ENCODE measurements at places on chromosomes 5 and 9.

GRCh38 chr9:71648453-71648852 lies 119.9 kb downstream of the CEMIP2 start:
- no peak for DNase-seq

DNA sequence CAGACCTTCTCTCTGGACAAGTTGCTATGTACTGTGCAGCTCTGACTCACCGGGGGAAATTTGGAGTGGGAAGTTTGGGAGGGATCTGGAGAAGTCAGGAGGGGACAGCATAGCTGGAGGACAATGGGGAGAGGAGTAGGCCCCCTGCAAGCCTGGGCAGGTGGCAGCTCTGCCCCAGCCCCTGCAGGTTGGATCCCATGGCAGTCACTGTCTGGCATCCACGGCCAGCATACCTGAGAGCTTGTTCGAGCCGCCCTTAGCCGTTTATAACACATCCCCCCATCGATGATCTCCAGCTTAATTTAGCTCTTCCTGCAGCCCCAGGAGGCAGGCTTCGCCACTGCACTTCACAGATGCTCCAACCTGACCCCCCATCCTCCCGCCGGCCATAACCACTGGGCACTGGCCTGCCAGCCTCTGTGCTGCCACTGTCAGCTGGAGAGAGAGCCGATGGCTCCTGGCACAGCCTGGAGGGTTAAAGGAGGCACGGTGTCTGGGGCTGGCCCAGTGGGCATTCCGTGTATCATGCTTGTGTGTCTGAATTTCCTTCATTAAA lies 57.7 kb upstream of the RNU6ATAC start:
- no peak for DNase-seq

- DNase-seq, result no peak
Measured at GRCh38 chr5:115758356-115758755, 58.1 kb downstream of the CDO1 start.

DNA sequence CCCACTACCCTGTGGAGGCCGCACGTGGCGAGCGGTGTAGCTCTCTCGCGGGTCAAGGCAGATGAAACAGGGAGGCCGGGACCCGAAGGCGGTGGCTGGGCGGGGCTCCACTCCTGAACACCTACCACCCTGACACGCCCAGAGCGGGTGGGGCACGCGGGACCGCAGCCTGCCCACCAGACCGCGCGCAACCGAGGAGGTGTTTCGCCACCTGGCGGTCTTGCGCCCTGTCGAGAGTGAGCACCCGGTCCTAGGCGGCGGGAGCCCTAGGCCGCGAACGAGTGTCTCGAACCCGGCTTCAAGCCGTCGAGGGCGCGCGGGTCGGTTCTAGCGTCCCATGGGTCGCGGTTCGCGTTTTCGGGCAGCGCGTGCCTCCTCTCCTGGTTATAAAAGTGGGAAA lies 2.2 kb upstream of the EXOSC3 start:
- no peak for DNase-seq

DNA sequence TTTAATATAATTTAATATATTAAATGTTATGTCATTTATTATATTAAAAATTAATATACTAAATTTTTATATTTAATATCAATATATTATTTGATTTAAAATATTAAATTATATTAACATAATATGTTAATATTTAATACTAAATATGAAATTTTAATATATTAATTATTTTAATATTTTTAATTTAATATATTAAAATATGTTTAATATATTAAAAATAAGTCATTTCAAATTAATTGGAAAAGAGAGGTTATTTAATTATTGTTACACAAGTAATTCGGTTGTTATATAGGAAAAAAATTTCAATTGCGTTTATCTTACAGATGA lies 114.2 kb downstream of the LIFR start:
- DNase-seq, result no peak

DNA sequence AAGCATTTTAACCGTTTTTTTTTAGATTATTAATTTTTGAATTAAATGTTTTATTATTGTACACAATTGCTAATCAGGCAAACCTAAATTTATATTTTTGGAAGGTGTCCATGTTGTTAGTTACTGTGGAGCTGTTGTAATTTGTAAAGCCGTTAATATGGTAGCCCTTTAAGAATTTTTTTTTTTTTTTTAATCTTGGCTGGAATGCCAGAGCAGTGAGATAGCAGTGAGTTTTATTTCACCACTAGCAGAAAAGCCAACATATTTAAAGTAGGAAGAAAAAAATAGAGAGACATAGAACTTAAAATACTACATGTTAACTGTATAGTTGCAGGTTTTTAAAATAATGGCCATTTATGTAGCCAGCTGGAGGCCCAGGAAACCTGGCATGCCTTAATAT lies 35.3 kb upstream of the RNF20 start:
- DNase-seq, result no peak

DNA sequence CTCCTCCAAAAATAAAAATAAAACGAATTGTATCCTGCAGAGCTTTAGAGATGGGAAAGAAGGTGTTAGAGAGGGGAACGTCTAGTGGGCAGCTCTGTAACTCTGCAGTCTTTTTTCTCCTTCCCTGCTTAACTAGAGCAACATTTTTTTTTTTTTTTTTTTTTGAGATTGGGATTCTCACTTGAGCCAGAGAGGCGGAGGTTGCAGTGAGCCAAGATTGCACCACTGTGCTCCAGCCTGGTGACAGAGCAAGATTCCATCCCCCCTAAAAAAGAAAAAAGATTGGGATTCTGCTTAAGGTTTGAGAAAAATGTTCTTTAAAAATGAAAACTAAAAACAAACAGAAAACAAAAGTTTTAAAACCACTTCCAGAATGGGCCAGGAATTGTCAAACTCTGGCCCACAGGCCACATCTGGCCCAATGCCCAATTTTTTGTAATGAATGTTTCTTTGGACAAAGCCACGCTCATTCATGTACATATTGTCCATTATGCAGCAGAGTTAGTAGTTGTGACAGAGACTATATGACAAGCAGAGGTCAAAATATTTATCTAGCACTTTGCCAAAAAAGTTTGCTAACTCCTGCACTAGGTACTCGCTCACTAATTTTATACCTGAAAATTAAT lies 98.5 kb downstream of the ZCCHC7 start:
- no peak for DNase-seq

- DNase-seq, result no peak
Measured at GRCh38 chr5:6358434-6358820, 19.9 kb downstream of the MED10 start.

GRCh38 chr9:137811283-137811870 lies 66.2 kb upstream of the CACNA1B start:
- DNase-seq, result no peak

- no peak for DNase-seq
Measured at GRCh38 chr5:40355846-40356245, 323.9 kb upstream of the PTGER4 start.

DNA sequence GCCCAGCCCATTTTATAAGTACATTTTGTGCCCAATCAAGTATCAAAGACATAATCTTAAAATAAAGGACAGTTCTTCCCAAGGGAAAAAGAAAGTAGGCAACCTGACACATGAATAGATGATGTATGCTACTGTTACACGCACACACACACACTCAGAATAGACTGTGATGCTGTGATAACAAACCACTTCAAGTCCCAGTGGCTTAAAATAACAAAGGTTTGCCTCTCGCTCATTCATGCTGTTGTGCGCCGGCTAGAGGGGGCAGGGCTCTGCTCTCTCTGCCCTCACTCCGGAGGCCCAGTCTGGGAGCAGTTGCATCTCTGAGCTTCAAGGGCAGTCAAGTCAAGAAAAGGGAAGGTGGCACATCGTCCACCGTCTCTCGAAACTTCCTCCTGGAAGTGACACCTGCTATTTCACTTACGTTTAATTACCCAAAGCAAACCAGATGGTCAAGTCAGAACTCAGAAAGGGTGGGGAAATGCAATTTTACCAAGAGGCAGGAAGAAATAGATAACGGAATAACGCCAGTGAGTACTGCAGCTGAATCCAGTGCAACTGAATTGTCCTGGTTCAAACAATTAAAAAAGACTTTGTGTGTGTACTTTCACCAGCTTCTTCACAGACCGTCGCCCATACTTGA lies 43.3 kb downstream of the ANKRD33B start:
- DNase-seq, result no peak

DNA sequence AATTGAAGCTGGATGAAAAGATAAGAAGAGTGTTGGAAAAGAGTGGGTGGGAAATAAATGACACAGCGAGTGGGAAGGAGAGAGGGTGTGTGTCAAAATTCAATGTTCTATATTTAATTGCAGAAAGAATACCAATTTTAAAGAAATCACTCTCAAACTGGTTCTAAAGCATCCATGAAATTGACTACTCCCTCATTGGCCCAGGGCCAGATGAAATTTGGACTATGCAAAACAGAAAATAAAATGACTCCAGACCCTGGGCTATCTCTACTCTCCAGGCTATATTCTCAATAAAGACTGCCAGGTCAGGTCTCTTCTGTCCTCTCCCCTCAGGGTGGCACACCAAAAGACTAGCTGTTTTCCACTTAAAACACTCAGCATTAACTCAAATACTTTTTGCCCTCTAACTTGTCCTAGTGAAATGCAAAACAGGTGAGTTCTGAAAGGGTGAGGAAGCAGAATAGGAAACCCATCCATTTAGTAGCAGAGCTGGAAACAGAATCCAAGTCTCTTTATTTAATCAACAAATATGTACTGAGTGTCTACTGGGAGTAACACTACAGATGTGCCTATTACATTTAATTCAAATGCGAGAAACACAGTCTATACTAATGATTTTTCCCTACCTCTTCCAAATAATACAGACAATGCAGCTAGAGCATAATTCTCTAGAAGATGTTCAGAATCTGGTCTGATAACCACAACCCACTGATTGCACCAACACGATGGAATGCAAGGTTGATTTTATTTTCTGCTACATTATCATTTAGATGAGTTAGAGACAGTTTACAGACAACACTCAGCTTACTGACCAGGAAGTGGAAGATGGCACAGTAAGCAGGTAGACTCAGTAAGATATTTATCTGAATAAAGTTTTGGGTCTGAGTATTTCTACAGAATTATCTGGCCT lies 42.1 kb downstream of the EFCAB9 start:
- DNase-seq, result no peak

- DNase-seq, result no peak
Measured at GRCh38 chr5:96648593-96648992, 13.6 kb upstream of the CAST start.

GRCh38 chr9:15499139-15499538 lies 11.6 kb downstream of the PSIP1 start:
- no peak for DNase-seq

GRCh38 chr9:129595903-129596540 lies 24.9 kb downstream of the C9orf50 start:
- DNase-seq, result no peak

DNA sequence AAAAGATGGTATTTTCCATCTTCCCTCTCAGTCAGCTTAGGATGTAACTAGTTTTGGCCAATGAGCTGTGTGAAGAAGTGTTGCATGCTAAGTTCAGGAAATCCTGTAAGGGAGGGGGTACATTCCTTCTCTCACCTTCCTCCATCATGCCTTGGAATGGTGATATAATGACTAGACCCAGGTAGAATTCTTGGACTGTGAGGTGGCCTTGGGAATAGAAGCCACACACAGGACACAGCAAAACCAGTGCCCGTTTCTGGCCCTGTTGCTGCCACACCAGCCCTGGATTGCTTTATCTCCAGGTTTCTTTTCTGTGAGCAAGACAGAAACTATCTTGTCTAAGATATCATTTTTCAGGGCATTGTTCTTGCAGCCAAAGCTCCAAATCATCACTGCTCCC lies 10.5 kb upstream of the ZNF354A start:
- DNase-seq, result no peak

DNA sequence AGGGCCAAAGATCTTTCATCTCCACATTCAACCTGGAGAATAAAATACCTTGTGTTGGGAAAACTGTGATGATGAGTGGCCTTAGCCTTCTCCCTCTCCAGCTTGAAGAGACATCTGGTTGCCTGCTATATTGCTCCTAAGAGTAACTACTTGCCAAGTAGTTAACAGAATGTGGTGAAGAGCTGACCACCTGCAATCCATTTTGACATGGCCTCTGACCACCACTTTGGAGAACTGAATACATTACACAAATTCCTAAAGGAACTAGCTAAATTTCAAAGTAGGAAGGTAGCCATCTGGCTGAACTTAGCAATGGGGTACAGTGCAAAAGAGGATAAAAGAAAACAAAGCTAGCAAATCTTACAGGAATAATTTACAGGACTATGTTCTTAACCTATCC lies 7.2 kb downstream of the TBCA start:
- DNase-seq, result no peak

GRCh38 chr9:86445671-86446070 lies 91.5 kb upstream of the TUT7 start:
- no peak for DNase-seq

DNA sequence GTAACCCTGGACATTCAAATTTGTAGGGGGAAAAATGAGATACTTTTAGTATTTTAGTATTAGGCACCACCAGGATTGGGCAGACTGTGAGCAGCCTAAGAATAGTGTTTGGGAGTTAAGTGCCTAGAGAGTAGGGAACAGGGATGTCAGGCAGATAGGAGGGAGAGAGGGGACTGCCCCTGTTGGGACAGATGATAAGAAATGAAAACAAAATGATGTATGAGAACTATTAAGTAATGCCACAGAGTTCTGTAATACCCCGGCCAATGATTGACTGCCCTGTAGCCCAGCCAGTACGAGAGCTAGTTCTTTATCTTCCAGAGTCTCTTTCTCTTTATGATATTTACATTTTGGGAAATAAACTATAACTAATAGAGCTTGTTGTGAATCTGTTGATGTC lies 24.4 kb downstream of the ARHGAP26 start:
- DNase-seq, result no peak

DNA sequence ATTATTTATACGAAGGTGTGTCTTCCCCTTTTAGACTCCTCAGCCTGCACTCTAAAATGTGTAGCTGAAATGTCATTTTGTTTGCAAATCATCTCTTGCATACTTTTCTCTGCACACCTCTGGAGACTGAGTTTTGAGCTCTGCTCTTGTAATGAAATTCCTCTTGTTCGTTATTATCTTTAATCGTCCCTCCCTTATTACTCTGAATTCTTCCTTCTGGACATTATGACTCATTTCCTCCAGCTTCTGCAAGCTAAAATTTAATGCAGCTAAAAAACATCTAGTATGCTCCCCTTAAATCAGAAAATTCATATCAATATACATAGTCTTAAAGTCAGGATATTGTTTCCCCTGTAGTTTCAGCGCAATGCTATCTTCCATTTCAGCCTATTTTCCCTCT lies 13.5 kb downstream of the ISL1 start:
- DNase-seq, result no peak

- DNase-seq, result no peak
Measured at GRCh38 chr9:12640866-12641636, 52.1 kb upstream of the TYRP1 start.

GRCh38 chr9:2163231-2163885 lies 148.2 kb downstream of the SMARCA2 start:
- DNase-seq, result peak; percentile 16

GRCh38 chr9:4489919-4490704 lies at the start of gene SLC1A1:
Gene SLC1A1 (plus strand): TSS chr9:4490468. CDS start chr9:4490680, 212 bp downstream.
- peak; percentile 36 for DNase-seq

GRCh38 chr9:37943345-37944265 lies 39.7 kb upstream of the SLC25A51 start:
- peak; percentile 88 for DNase-seq
